ENCODE measurements at places on chromosomes 11 and 22.

DNA sequence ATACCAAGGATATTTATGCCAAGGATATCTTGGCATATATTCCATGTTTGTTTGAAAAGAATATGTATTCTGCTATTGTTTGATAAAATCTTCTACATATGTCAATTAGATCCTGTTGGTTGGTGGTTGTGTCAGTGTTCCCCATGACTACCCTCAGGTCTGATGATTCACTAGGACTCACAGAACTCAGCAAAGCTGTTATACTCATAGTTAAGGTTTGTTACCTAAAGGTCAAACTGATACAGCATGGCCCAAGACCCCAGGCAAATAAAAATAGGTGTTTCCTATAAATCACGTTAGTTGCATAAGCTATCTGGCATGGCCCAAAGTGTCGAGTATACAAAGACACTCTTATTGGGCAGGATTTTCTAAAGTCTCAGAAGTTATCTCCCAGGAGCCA lies 30.2 kb upstream of the B3GNT6 start:
- no peak for DNase-seq

GRCh38 chr11:72223615-72224563 lies 678 bp upstream of the INPPL1 start:
- DNase-seq = no peak

DNA sequence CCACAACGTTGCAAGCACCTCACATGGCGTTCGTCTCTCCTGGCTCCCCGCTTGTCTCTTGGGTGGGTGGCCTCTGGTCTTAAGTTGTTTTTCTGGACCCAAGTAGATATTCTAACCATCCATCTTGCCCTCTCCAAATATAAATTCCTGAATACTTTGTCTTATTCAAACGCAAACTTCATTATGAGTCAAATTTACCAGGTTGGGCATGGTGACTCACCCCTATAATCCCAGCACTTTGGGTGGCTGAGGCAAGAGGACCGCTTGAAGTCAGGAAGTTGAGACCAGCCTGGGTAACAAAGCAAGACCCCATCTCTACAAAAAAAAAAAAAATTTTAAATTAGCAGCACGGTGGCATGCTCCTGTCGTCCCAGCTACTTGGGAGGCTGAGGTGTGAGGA lies 5.1 kb upstream of the IGSF9B start:
- no peak for DNase-seq

DNA sequence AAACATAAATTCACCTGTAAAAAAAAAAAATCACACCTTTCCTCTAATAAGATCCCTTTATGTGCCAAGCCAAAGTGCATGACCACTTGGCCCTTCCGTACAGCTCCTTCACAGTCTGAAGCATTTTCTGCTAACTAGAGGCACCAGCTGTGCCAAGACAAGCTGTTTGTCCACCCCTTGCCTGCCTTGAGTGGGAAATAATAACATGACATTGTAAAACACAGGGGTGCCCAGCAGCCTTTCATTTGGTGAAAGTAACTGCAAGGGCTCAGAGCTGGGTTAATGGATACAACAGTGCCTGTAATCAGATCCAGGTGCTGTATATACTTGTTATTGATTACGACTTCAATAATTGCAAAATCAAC lies 59.2 kb downstream of the DDIAS start:
- DNase-seq = no peak

GRCh38 chr11:130197386-130198035 lies 37.9 kb downstream of the ST14 start:
- no peak for DNase-seq

Measured in AG04449 (cell line).